ENCODE measurements at places on chromosomes 12 and 14. TPM values are rescaled to one million over a fixed set of nuclear protein-coding genes. Genes with fewer than 3 reads are reported as not detected.

The KRT73 gene
- total RNA-seq, result not detected

DNA sequence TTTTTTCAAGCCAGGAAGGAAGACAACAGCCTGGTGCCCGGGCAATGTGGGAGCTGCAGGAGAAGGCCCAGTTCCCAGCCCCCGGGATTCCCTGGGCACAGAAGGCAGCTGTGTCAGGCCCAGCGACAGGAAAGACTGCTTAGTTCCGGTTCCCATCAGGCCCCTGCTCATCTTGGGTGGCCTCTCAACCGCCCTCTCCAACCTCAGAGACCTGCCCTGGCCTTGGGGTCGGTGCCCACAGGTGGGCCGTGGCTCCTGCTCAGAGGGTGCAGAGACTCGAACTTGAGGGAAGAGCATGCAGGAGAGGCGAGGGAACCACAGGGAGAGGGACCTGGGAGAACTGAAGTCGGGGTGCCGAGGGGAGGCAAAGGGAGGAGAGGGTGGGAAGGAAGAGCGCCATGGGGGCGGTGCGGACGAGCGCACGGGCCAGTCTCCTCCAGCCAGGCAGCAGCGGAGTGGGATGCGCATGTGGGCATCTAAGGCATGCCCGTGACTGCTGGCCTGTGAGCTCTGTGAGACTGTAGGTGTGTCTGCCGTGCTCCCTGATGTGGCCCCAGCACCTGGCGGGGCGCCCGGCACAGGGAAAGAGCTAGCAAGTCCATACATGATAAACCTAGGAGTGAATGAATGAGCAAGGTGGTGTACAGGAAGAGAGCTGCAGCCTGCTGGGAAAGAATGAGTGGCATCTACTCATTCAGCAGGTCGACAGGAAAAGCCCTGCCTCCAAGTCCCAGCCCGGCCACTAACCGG lies 42.7 kb downstream of the SSH1 start:
- DNase-seq, result no peak

DNA sequence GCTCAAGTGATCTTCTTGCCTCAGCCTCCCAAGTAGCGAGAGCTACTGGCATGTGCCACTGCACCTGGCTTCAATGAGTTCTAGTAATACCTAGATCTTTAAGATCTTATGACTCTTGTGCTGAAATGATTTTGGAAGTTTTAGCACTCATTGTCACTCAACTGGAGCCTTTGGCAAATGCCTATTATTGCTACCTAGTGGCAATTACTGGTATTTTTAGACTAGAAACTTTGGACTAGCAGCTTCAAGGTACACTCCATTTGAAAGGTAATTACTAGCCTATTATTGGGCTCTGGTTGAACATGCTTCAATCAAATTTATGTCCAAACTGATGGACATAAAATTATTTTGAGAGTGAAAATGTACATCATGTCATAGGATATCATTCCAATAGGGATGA lies 80.7 kb upstream of the MUCL1 start:
- DNase-seq, result no peak

DNA sequence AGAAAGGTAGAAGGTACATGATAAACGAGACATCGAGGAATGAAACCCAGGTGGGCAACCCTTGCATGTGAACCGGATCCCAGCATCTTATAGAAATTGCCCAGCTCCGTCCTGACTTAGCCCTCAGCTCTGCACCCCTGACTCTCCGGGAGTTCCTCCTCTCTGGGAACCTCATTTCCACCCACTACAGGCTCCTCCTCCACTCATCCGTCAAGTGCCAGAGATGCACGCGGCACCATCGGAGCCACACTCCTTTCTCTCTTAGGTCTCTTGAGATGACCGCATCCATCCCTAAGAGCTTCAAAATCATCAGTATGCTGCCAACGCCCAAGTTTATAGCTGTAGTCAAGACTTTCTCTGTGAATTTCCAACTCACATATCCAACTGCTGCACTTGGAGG lies 84.7 kb downstream of the TTC7B start:
- DNase-seq, result no peak

GRCh38 chr14:36493761-36494160 lies 26.3 kb downstream of the NKX2-1 start:
- no peak for DNase-seq

The TBX3 gene
- total RNA-seq, result 11.2 TPM

DNA sequence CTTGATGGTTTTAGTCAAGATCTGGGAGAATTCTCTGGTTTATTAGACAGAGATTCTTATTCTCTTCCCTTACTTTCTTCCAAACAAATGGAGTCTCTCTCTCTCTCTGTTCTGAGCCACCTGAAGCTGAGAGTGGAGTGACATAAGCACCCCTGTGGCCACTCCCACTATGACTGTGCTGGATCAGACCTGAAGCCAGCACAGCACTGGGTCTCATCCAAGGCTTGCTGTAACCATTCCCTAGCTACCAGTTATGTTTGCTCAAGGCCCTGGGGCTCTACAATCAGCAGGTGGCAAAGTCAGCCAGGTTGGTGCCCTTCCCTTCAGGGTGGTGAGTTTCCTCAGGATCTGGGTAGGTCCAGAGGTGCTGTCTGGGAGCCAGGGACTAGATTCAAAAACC lies 568.5 kb downstream of the AACS start:
- DNase-seq, result no peak

The CLEC4D gene
- not detected for total RNA-seq

DNA sequence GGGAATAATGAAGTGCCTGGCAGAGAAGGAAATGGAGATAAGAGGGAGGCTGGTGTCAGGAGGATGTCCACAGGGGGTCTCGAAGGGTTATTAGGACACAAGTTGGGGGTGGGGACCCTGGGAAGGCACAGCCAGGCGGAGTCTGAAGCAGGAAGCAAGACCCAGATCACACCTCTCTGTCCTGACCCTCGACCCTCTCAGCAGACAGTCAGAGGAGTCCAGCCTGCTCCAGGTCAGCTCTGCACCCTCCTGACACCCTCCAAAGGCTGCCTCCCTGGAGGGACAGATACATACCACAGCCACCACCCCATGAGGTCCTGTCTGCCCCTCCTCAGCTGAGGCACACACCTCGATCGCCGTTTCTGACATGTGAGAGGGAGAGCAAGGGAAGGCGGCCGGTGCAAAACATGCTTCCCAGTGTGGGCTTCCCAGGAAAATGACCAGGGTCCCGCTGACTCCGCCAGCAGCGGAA lies 9.0 kb downstream of the BCL11B start:
- DNase-seq, result no peak

DNA sequence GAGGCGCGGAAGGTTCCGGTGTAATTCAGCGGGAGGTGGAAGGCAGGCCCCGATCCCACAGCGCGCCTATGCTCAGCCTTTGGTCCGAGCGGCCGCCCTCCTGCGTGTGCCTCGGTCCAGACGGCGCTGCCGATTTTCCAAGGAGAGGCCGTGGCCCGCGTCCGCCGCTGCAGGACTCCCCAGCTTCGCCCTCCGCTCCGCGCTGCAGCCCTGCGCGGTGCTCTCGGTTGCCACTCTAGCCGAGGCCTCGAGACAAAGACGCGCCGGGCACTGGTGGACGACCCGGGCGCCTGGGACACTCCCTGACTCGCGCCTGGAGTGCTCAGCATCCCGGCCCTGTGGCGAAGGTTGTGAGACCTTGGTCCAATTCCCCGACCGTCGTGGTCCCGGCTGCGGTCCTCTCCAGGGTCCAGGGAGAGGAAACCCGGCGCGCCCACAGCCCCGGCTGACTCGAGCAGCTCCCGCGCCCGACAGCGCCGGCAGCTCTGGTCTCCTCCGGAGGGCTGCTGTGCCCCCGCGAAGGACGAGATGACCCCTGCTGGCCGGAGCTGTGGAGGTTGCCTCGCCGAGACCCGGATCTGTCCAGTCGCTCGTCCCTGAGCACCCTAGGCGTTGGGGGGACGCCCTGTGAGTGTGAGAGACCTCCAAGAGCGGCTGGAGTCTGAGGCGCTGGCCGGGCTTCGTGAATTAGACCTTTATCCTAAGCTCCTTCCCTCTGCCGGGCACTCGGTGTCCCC lies 6.5 kb downstream of the HOXC12 start:
- DNase-seq, result no peak

The MAP3K9 gene
- total RNA-seq, result 7.0 TPM

- peak; percentile 47 for DNase-seq
Observed at GRCh38 chr14:91241863-91242262, 2.6 kb downstream of the GPR68 start.

- DNase-seq, result no peak
Observed at GRCh38 chr12:49750027-49750995, 9.0 kb downstream of the TMBIM6 start.

- DNase-seq, result no peak
Observed at GRCh38 chr14:70663707-70664179, 22.0 kb downstream of the TTC9 start.

The PMEL gene
- total RNA-seq, result 0.58 TPM

- DNase-seq, result no peak
Observed at GRCh38 chr12:1823237-1823636, 2.9 kb downstream of the LRTM2 start.

DNA sequence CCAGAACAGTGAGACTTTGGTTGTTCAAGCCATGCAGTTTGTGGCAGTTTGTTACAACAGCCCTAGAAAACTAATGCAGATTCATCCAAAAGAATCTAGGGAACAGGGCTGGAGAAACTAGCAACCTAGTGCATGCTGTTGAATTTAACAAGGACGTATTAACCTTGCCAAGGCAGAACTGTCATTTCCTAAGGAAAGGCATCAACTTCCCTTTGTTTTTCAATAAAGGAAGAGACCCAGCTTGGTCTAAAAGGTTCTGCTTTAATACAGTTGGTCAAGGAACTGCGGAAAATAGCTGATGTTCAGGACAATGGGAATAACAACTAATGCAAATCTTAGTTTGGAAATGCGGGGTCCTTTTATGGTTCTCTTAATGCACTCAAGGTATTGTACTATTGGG lies 11.5 kb downstream of the AK7 start:
- no peak for DNase-seq

DNA sequence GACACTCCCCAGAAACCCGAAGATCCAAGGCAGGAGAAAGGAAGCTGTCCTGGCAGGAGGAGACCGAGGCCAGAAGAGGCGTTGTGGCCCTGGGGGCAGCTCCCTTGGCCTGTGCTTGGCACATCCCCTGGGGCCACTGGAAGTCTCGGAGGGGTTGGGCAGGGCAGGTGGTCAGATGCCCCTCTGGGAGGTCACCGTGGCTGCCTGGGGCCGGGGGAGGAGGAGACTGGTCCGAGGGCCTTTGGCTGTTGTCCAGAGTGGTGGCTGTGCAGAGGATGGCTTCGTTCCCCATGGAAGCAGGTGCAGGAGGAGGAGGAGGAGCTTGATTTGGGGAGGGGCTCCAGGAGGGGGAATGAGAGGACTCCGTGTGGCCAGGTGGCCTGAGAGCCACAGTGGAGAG lies 3.3 kb upstream of the NUDT14 start:
- no peak for DNase-seq

- DNase-seq, result no peak
Observed at GRCh38 chr12:91177381-91177780, 5.2 kb downstream of the DCN start.

DNA sequence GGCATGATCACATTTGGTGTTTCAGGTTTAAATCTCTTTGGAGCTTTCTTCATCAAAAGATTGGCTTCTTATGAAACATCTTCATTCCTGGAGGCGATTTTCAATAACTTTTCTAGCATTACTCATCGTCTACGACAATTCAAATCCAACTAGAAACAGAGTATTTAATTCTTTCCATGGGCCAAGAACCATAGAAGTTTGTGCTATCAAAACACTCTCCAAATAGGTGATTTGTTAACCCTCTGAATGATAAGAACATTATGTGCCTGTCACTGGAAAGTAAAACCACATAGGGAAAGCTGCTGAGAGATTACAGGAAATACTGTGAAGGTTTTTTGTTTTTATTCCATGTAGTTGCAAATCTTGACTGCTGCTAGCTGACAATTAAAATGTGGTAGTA lies 6.9 kb upstream of the DCN start:
- no peak for DNase-seq
